ENCODE measurements at places on chromosomes 5 and 9. TPM values are rescaled to one million over a fixed set of nuclear protein-coding genes. Genes with fewer than 3 reads are reported as not detected.

- DNase-seq, result no peak
- H3K36me3 ChIP-seq, result no peaks in the 10 kb centered on the region
- H3K27ac ChIP-seq, result no peak overlapping the region
Observed at GRCh38 chr9:107105784-107106183, 177.3 kb upstream of the RAD23B start.

DNA sequence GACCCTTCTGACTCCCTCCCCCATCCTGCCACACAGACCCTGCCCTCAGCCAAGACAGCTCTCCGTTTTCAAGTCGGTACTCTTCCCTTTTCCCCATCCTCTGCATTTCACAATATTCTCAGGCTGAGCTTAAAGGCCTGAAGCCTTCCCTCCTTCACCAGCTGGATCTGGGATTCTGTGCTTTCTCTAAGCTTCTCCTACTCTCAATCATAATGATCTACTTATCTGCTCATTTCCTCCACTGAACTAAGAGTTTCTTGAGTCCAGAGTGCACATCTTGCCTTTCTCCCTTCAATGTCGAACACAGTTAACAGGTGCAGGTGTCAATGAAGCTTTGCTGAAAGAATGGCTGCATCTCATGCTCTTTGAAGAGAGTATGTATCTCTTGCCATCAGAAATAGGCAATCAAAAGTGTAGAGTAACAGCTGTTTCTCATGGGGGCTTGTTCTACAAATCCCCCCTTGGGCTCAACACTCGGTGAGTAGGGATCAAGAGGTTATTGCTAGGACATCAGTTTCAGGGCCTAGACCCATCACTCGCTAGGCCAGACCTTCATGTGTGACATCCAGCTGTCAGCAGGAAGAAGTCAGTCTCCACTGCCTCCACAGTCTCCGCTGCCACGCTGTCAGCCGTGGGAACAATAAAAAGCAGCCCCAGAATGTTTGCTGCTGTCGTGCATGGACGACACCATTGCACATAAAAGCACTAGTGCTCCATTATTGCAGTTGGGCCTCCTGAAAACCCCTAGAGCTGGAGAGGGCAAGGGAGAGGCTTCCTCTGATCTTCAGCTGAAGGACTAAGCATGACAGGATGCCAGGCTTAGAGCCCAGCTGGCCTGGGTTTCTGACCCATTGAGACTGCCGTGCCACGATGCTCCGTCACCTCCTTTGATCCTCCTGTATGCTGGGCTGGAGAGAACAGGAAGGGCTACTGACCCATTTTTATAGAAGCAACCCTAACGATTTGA is 23.7 kb downstream of the TRAF1 start:
- no peak for DNase-seq
- no peaks in the 10 kb centered on the region for H3K4me1 ChIP-seq
- H3K27ac ChIP-seq, result no peak overlapping the region
- H3K4me3 ChIP-seq, result no peak overlapping the region

GRCh38 chr9:123176949-123177348 is 91.4 kb downstream of the STRBP start:
- H3K36me3 ChIP-seq, result no peaks in the 10 kb centered on the region
- H3K27me3 ChIP-seq, result no peaks in the 10 kb centered on the region
- H3K4me3 ChIP-seq, result no peak overlapping the region
- DNase-seq, result no peak
- no peak overlapping the region for H3K27ac ChIP-seq
- H3K4me1 ChIP-seq, result peaks cover 9% of the 10 kb centered on the region

- no peaks in the 10 kb centered on the region for H3K27me3 ChIP-seq
- H3K36me3 ChIP-seq, result no peaks in the 10 kb centered on the region
- no peaks in the 10 kb centered on the region for H3K4me1 ChIP-seq
Observed at GRCh38 chr9:135847833-135848232, 59.5 kb downstream of the CAMSAP1 start.

DNA sequence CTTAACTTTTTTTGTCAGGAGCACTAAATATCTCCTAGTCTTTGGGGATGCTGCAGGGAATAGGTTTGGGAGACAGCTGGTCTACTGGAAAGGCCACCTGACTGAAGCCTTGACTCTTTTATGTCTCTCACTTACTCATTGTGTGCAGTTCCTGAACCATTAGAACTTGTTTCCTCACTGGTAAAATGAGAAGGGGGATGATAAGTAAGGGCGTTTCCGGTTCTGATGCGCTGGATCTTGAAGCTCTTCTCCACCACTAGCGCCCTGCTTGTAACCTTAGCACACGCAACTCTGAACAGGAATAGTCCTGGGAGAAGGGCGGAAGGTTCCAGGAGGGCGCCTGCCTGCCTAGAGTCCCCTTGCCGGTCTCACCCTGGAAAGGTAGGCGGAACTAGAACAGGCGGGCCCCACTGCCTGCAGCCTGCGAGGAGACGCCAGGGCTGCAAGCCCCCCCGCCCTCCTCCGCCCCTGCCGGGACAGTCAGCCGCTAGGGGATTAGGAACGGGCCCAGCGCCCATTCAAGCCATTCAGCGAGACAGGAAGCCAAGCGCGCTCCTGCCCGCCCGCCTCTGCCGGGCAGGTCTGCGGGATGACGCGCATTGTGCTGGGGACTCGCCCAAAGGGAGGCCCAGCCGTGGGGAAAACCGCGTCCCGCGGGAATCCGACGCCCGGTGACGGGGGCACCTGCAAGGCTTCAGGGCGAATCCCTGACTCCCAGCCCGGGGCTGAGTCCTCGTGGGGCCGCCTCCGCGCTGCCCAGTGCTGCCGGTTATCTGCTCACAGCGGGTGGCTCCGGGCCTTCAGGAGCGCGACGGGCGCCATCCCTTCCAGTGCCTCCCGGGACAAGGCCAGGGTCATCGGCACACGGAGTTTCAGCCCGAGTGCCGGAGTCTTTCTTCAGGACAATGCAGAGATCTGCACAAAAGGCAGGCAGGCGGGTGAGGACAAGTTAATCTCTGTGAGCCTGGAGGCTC is 44.0 kb upstream of the XPA start:
- peak overlapping the region; percentile 9 for H3K27ac ChIP-seq
- H3K4me3 ChIP-seq, result no peak overlapping the region
- no peaks in the 10 kb centered on the region for H3K36me3 ChIP-seq
- no peaks in the 10 kb centered on the region for H3K27me3 ChIP-seq
- H3K4me1 ChIP-seq, result peaks cover 7% of the 10 kb centered on the region
- DNase-seq, result peak; percentile 67

- H3K27me3 ChIP-seq, result no peaks in the 10 kb centered on the region
- H3K4me3 ChIP-seq, result no peak overlapping the region
- H3K27ac ChIP-seq, result no peak overlapping the region
- H3K4me1 ChIP-seq, result no peaks in the 10 kb centered on the region
Observed at GRCh38 chr9:21709464-21710058, 92.9 kb upstream of the MTAP start.

GRCh38 chr9:108973895-108974294 is 39.4 kb downstream of the CTNNAL1 start:
- no peaks in the 10 kb centered on the region for H3K27me3 ChIP-seq
- no peak overlapping the region for H3K27ac ChIP-seq
- no peak for DNase-seq
- peaks cover 12% of the 10 kb centered on the region for H3K4me1 ChIP-seq

DNA sequence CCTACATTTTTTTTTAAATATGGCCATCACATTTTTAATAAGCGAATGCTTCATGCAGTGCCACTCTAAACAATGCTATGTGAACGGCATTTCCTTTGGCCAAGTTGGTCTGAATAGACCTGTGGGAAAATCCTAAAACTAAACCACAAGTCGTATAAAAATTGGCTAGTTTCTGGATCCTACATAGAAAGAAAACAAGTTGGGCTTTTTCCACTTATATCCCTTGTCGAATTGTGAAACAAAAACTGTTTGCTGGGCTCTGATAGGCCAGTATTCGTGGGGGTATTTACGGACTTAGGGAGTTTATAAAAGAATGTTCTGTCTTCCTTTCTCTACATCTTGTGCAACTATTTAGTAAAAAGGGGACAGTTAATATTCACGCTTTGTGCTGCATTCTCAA is 153.1 kb upstream of the KLF9 start:
- no peaks in the 10 kb centered on the region for H3K27me3 ChIP-seq
- H3K36me3 ChIP-seq, result no peaks in the 10 kb centered on the region
- DNase-seq, result no peak
- peaks cover 3% of the 10 kb centered on the region for H3K4me1 ChIP-seq

The PLEKHG4B gene
- 5.5 TPM for total RNA-seq

The KCNMB1 gene
- total RNA-seq, result 0.20 TPM

The PPP3R2 gene
- 0.27 TPM for total RNA-seq

The SLC25A46 gene
- 64.1 TPM for total RNA-seq
